Hippocampal formation (tissue), 2 donors: ENCODE measurements at places on chromosomes 16 and 17.

- no peak for DNase-seq
Measured at GRCh38 chr17:65657251-65657828, 95.9 kb upstream of the AXIN2 start.

GRCh38 chr16:50505714-50506542, 42.3 kb upstream of the NKD1 start:
- DNase-seq: no peak

DNA sequence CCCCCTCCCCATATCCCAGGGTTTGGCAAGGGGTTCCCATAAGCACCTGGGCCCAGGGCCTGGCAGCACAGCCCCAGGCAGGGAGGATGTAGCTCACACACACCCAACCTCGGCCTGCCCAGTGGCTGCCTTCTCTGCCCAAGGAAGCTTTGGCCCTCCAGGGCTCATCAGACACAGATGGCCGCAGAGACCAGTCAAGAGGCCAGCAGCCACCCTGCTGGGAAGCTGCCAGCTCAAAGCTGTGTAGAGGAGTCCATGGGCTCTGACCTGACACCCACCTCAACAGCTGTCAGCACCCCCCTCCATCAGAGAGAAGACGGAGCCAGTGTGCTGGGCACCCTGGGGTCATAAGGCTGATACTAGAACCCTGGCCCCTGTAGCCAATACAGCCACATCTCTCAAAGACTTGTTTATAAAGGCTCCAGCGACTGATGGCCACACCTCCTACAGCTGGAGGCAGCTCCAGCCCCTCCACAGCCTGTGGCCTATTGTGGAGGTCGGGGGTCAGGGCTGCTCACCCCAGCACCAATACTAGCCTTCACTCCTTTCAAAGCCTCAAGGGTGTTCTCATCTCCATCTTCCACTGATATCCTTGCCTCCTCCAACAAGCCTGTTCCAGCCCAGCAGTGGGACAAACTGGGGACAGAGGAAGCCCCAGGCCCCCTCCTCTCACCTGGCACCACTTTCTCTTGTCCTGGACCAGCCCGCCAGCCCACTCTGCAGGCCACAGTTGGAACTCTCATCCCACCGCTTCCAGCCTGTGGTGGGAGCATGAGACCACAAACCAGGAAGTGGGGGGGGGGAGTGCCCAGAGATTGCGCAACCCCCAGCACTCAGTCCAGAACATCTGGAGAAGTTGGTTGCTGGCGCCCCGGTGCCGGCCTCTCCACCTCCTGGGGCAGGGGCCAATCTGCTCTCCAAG, 2.2 kb upstream of the MPG start:
- no peak for DNase-seq

- no peak for DNase-seq
Measured at GRCh38 chr16:84751241-84751640, 51.4 kb downstream of the USP10 start.

GRCh38 chr17:929586-929985, 50.0 kb downstream of the NXN start:
- DNase-seq: no peak

GRCh38 chr16:76913046-76913445, 277.9 kb upstream of the MON1B start:
- no peak for DNase-seq

DNA sequence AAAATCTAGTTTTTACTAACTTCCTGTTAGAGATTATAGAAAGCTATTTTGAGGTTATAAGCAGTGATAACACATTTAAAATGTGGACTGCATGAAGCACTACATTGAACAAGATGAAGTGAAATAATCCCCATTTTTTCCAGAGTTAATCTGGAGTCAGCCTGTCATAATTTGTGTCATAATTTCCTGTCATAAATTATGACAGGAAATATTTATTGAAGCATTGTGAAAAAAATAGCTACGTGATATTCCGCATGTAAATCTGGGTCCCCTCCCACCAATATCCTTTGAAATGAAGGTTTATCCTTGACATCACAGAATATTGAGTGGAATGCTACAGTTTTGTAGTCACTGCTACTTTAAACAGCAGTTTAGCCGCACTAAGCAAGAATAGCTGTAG, 40.1 kb downstream of the OMG start:
- no peak for DNase-seq

DNA sequence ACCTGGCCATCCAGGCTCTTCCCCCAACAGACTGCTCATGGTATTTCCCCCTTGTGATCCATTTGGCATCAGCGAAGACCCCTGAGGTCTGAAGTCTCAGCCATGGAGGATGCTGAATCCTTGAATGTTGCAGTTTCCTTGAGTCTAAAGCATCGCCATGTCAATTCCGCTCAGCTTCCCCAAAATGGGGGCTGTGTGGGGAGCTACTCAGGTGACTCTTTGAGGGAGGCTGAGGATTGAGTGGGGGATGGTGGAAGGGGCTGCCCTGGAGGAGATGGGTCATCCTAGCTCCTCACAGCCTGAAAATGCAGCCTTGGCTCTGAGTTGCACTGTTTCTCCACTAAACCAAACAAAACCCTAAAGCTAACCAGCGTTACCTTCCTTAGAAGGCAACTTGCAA, 2.6 kb downstream of the C16orf78 start:
- no peak for DNase-seq

GRCh38 chr16:35207059-35207999, 1747.9 kb downstream of the TP53TG3F start:
- DNase-seq: no peak

GRCh38 chr16:57700781-57701551, 6.4 kb downstream of the DRC7 start:
- no peak for DNase-seq

GRCh38 chr16:76222087-76222486, 55.1 kb upstream of the CNTNAP4 start:
- no peak for DNase-seq

DNA sequence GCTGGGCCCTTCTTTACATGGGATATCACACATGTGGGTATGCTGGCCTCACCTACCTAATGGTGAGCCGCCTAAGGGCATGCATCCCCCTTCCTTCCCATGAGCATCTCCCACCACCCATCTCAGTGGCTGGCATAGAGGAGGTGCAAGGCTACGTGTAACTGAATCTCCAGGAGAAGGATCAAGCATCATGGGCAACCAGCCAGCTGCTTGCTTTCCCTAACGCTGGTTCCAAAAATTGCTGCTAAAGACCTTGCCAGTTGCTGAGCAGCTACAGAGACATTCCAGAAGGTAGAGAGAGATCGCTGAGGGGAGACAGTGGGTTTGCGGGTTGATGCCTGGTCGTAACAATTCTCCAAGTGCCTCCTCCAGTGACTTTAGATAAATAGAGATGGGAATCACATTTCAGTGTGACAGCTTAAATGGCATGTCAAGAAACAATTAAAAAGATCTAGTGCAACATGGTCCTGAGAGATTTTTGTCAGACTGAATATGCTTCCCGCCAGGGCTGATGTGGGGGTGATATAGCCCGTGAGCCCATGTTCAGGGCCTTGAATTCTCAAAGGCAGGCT, 378.4 kb upstream of the CDH5 start:
- no peak for DNase-seq

GRCh38 chr17:82246365-82247181, 17.7 kb downstream of the SLC16A3 start:
- no peak for DNase-seq

- DNase-seq: no peak
Measured at GRCh38 chr17:41972571-41973407, 6.2 kb downstream of the CNP start.

- peak; percentile 80 for DNase-seq
Measured at GRCh38 chr17:81917565-81918332, at the start of gene SIRT7. Gene SIRT7 (minus strand): TSS chr17:81918176. CDS start chr17:81918131, 45 bp downstream.

- DNase-seq: no peak
Measured at GRCh38 chr16:25172831-25173230, 43.9 kb upstream of the AQP8 start.

DNA sequence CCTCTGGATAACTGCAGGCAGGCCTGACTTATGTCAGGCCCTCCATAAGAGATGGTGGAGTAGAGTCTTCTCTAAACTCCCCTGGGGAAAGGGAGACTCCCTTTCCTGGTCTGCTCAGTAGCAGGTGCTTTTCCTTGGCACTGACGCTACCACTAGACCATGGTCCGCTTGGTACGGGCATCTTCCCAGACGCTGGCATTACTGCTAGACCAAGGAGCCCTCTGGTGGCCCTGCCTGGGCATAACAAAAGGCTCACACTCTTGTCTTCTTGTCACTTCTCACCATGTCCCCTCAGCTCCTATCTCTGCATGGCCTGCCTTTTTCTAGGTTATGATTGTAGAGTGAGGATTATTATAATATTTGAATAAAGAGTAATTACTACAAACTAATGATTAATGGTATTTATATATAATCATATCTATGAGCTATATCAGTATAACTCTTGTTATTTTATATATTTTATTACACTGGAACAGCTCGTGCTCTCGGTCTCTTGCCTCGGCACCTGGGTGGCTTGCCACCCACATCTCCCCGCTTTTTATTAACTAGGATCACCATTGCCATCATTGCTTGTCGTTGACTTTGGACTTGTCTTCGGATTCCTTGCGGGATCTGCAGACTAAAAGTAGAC, 59.8 kb upstream of the ARL4D start:
- peak; percentile 70 for DNase-seq

GRCh38 chr17:679491-679890, 35.1 kb downstream of the VPS53 start:
- DNase-seq: no peak

GRCh38 chr17:82876602-82877379, 37.0 kb upstream of the ZNF750 start:
- peak; percentile 64 for DNase-seq

DNA sequence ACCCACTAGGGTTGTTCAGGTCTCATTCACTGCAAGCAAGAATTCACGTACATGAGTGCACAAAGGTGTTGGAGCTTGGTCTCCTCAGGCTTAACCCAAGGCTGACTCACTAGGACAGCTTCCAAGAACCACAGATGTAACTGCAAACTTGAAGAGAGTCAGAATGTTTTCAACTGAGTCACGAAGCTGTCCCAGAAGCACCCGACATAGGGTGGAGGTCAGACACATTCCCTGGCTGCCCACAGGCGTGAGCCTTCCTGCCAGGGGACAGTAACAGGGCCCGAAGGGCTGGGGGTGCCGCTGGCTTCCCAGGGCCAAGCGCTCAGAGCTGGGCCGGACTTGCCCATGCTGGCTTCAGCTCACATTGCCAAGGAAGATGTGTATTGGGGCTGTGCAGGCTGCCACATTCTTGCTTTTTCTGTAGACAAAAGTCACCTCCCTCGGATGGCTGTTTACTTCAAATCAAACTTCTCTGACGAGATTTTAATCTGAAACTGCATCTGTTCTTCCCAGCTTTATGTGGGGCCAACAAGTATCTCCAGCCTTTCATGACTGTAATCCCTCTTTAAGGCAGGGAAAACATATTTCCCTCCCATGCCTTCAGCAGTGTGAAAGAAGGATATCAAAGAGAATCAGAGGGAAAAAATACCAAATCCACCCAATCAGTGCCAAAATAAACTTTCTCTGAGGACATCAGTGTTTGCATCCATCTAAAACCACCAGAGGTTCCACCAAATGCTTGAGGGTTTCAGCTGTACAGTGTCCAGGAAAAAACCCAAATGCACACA, 14.3 kb downstream of the CMTM3 start:
- no peak for DNase-seq

- no peak for DNase-seq
Measured at GRCh38 chr17:50460831-50461526, 7.7 kb downstream of the CHAD start.

- DNase-seq: no peak
Measured at GRCh38 chr17:46150216-46150963, 42.8 kb downstream of the KANSL1 start.

- DNase-seq: no peak
Measured at GRCh38 chr17:64984181-64984580, 64.9 kb upstream of the LRRC37A3 start.

DNA sequence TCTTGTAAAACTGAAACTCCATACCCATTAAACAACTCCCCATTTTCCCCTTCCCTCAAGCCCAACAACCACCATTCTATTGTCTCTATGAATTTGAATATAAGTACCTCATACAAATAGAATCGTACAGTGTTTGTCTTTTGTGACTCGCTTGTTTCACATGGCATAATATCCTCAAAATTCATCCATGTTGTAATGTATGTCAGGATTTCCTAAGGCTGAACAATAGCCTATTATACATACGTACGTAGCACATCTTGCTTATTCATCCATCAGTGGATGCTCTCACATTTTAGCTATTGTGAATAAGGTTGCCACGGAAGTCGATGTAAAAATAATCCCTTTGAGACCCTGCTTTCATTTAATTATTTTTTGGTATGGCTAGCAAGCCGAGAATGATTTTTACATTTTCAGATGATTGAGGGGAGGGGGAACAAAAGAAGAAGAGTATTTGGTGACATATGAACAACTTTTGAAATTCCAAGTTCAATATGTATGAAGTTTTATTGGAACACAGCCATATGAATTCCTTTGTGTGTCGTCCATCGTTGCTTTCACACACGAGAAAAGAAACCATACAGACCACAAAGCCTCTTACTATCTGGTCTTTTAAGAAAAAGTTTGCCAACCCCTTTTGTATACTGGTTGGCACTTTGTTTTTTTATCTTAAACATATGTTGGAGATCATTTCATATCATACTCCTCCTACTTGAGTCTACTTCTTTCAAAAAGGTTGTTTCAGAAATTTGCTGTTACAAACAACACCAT, 371.2 kb downstream of the NPIPA8 start:
- no peak for DNase-seq

GRCh38 chr17:77723909-77724875, 234.3 kb upstream of the TNRC6C start:
- no peak for DNase-seq

DNA sequence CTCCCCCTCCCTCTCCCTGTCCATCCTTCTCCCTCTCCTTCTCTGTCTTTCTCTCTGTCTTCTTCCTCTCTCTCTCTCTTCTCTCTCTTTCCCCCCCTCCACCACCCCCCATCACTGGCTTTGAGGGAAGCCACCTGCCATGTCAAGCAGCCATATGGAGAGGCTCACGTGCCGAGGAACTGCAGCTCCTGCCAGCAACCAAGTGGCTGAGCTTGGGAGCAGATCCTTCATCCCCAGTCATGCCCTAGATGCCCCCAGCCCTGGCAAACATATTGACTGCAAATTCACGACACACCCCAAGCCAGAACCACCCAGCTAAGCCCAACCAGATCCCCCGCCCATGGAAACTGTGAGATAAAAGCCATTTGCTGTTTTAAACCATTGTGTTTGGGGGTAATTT, 40.9 kb upstream of the RBFOX3 start:
- DNase-seq: no peak

DNA sequence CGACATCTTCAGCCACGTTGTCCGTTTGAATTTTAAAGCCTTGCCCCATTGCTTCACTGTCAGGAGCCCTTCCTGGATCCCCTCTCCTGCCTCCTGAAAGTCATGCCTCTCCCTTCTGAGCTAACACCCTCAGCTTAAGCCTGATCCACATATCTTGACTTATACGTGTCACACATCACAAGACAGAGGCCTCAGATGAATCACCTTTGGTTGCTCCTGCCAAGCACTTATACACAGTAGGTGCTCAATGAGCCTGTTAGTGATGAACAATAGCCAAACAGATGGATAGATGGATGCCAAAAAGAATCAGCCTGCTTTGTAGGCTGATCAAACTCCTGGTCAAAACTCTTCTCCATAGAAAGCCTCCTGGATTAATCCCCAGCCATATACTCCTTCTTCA, 31.8 kb downstream of the PITPNM3 start:
- DNase-seq: no peak
